GM19239 (cell line): ENCODE measurements at places on chromosomes 12 and 14.

DNA sequence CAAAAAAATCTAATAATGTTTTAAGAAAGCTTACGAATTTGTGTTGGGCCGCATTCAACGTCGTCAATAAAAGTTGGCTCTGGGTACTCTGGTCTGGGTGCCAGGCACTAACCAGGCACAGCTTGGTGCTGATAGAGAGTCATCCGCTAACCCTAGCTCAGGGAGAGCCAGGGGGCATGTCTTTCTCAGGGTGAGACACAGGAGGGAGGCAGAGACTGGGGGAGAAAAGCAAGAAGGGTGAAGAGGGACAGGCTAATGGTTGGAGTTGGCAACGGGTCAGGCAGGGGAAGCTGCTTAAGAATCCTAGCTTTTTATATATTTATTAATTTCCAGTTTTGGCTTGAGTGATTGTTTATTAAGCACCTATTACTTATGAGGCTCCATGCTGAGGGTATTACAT lies 105.0 kb downstream of the CMKLR1 start:
- DNase-seq = no peak

DNA sequence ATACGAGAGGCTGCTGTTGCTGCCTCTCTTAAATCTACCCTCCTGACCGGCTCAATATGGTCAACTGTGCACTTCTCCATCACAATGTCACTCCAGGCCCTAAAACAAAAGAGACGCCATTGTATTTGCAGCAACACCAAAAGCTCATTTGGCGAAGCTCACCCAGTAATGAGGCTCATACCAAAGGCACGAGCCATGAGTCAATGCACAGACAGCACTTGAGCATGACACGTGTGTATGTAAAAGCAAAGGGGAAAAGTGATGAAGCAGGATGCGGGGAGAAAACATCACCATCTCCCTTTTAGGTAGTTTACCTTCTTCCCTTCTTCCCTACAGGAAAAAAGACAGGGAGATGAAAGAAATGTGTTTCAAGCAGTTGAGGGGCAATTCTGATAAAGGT lies 150.3 kb downstream of the FOXN3 start:
- no peak for DNase-seq

GRCh38 chr14:54776361-54777001 lies 126.1 kb downstream of the GCH1 start:
- DNase-seq = no peak

GRCh38 chr12:11509326-11509725 lies 114.0 kb upstream of the PRB2 start:
- DNase-seq = no peak

GRCh38 chr14:90742729-90743128 lies 73.5 kb downstream of the TTC7B start:
- no peak for DNase-seq

DNA sequence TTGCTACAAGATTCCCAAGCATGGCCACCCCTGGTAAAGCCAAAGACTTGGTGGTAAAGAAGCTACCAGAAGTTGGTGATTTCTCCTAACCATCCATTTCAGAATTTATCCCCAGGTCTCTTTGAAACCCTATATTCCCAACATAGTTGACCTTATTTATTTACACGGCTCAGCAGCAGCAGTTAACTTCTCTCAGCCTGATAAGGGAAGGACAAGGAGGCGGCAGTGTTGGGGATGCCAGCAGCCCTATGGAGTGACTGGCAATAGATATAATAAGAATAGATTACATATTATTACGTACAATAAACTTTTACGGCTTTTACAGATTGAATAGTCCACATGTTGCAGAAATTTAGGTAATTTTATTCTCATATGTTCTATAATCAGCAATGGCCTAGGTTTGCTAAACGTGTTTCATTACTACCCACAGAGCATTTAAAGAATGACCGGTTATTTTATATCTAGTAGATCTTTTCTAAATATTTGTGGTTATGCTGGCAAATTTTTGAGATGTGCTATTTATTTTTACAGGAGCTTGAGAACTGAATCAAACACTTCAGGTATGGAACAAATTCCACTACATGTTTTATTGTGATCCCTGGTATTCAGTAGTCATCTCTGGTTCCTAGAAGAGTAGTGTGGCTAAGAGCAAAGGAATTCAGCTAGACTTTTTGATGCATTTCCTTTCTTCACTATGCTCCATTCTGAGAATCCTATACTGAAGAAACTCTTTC lies 19.8 kb upstream of the PALS1 start:
- no peak for DNase-seq

- no peak for DNase-seq
Measured at GRCh38 chr14:90201344-90201743, 55.0 kb upstream of the PSMC1 start.

DNA sequence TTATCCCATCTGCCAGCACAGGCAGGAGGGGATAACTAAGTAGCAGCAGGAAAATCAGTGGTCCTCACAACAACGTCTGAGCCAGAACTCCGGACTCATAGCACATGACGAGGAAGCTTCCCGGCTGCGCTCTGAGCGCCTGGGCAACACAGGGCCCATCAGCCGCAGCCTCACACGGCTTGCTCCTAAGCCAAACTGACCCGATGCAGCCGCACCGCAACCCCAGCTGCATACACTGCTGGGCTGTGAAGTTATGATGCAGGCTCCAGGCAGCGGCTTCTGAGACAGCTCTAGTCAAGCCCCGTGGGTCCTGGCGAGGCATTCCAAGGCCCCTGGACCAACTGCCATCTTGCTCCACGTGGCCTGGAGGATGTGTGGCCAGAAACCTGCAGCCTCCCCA lies 28.1 kb downstream of the ZFYVE21 start:
- no peak for DNase-seq

DNA sequence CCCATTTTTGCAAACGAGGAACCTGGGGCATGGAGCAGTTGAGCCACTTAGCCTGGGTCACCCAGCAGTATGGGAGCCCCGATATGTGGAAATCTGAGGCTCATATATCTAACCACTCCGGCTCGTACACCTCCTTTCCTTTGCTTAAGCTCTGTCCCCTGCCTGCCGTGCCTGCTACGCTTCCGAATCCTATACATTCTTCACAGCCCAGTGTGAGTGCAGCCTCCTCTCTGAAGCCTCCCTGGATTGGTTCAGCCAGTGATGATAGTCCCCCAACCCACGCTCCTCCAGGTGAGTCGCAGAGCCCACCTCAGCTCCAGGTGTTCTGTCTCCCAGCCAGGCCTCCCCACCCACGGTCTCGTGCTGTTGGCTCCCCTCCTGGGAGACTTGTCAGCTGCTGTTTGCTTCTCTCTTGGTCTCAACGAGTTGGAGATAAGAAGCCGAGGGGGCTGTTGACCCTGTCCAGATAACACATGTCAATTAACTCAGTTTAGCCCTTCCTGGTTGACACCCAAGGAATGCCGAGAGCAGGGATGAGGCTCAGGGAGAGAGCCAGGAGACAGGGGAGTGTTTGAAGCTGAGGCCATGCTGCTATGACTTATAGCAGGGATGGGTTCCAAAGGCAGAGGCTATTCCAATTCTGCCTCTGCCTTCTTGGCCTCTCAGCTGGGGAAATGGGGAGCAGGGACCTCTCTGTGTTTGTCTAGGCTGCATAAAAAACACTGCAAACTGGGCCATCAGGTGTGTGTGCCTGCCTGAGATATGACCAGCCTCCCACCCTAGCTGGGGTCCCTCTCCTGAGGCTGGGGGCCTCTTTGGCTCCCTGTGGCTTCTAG lies 19.0 kb downstream of the SDSL start:
- no peak for DNase-seq

DNA sequence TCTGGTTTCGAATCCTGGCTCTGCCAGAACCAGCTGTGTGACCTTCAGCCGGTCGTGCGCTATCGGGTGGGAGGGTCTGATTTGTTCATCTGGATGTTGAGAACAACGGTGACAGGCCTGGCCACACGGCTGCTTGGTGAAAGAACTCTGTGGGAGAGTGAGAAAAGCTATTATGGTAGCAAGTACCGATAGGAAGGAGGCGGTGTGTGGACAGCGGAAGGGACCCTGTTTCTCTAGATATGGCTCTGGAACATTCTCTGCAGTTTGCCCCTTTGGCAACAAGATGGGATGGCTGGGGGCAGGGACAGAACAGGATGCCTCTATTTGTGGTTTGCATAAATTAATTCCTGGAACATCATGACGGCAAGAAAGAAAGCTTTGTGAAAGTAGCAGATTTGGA lies 347.3 kb downstream of the AACS start:
- no peak for DNase-seq

GRCh38 chr12:85920324-85920947 lies 46.3 kb downstream of the NTS start:
- no peak for DNase-seq

DNA sequence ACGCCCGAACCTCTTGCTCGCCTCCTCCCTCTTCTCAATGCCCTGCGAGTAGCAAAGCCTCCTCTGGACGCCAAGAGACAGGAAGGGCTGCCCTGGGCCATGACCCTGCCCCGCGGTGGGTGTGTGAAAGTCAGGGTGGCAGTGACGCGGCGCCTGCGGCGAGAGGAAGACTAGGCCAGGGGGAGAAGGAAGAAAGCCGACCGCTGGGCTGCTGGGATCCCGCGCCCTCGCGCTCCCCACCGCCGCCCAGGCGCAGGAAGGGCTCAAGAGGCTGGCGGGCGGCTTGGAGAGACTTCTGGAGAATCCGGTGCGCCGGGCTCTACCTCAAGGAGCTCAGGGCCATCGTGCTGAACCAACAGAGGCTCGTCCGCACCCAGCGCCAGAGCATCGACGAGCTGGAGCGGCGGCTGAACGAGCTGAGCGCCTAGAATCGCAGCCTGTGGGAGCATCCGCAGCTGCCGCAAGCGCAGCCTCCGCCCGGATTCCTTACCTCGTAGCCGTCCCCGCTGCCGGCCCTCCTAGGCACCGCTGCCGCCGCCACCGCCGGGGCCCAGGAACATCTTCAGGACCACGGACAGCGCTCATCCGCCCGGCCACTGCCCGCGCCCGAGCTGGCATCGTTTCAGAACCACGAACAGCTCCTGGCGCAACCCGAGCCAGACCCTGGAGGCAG lies 105.0 kb upstream of the PRB2 start:
- peak; percentile 47 for DNase-seq

DNA sequence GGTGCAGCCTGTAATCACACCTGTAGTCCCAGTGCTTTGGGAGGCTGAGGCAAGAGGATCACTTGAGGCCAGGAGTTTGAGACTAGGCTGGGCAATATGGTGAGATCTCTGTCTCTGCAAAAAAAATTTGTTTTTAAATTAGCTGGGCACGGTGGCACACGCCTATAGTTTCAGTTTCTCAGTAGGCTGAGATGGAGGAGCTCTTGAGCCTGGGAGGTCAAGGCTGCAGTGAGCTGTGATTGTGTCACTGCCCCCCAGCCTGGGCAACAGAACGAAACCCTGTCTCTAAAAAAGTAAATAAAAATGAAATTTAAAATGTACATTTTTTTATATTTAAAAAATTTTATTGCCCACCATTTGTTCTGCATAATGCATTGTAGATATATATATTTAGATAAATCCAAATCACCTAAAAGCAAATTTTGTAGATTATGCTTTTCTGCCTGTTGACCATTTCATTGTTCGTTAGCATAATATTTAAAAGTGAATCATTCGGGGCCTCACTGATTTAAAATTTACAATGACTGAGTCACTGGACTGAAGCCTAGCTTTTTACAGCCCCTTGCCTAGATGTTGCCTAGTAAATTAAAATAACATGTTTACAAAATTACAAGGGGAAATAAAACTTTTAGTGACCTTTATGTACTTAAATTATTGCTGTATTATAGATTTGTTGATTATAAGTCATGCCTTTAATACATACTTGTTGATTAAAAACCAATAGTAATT lies 87.9 kb downstream of the USP15 start:
- no peak for DNase-seq

DNA sequence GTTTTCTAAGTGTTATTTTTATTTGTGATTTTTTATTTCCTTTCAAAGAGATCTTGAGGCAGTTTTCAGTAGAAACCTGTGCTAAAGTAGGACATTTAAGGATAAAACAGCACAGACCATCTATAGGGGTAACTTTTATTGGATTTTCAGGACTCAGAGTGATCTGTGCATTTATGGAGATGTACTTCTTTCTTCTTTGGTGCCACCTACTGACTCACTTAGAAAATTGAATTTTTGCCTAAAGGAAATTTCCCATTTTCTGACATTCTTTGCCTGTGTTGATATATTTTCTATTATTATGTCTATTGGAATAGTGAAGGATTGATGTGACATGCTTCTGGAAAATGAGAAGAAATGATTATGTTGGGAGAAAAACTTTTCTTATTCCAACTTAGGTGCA lies 113.0 kb downstream of the UNC79 start:
- DNase-seq = no peak

DNA sequence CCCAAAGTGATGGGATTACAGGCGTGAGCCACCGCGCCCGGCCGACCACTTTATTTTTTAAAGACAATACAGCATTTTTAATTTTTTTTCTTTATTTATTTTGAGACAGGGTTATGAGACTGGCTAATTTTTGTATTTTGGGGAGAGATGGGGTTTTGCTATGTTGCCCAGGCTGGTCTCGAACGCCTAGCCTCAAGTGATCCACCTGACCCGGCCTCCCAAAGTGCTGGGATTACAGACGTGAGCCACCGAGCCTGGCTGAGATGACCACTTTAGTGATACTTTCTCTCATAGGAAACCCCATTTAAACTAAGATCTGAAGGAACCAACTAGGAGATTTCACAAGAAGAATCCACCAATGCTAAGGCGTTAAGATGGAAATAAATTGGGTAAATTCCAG lies 1.2 kb upstream of the RHEBL1 start:
- DNase-seq = no peak

GRCh38 chr12:25995906-25996305 lies 37.4 kb downstream of the RASSF8 start:
- no peak for DNase-seq
